ENCODE measurements at places on chromosomes 1 and 21.

GRCh38 chr1:152743371-152744145, 14.3 kb upstream of the KPRP start:
- no peak for DNase-seq

DNA sequence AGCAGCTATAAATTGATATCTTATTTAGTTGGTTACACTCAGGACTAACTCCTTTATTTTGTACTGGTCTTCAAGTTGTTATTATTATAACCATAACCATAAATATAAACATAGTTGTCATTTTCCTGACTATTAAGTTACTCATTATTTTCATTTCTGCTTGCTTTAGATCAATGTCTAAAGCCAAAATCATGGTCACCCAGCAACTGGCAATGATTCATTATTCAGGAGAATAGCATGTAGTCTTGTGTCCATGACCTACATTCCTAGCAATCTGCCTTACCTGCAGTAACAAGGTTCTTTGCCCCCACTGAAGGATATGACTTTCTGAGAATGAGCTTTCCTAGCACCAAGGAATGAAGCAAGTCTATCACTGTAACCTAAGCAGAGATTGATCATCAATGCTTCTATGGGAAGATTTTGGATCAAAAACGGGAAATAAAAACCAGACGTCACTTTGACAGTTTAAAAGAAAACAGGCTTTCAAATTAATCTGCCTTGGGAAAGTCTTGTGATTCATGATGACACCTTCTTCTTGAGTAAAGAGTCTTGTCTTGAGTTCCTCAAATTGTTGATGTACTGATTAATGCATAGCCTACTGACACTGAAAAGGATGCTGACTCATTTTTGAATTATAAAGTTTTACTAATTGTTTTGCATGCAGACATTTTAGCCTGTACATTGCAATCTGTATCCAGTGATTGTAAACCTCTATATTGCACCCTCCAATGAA, 203.3 kb upstream of the IVNS1ABP start:
- peak; percentile 25 for DNase-seq

DNA sequence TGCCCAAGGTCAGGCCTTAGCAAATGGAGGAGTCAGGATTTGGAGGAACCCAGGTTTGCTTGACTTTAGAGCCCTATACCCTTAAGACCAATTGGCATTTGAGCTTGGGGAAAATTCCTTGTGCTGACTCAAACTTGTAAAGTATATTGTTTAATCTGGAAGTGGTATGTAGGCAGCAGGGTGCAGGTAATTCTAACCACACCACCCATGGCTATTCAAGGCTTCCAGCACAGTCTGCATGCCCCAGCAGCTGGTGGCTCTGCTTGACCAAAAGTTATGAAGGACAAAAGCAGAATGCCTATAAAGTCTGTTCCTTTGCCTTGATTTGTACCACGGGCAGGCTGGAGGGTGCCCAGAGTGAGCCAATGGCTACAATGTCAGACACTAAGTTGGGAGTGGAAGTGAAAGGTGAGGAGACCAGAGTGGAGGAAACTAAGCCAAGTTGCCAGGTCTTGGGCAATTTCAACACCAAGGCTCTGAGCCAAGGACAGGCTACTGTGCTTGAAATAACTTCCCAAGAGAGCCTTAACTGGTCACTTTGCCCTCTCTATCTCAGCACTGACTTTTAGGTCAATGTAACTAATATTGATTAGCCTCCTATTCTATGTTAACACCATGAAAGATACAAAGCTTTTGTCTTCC, 4.7 kb upstream of the G0S2 start:
- DNase-seq: no peak

DNA sequence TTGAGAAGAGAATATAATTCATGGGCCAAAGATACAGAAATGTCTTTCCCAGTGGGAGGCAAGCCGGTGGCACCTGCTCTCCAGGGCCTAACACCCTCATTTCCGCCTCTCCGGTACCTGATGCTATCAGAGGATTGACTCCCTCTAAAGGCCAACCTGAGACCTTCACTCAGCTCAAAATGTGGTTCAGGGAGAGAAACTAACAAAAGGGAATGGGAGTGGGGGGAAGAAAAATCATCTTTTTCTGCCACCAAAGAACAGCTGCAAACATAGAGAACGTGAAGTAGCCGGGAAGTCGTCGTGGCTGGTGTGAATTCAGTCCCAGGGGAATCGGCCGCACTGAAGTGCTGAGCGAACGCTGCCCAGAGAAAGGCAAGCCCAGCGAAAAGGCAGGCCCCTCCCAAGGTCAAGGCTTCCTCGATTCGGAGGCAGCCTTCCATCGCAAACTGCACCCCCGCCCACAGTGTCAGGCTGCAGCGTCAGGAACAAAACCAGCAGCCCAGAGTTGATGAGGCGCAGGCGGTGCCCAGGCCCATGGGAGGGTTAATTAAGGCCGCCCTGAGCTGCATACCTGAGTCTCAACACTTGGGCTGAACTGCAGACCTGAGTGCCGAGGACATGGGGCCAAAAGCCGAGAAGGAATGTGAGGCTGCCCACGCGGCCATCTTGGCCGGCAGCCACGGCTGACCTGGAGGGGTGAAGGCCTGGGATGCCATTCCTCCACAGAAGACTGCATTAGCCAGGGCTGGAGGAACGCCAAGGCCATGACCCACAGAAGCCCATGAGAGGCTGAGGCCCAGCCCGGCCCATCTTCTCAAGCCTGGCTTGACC, 160.2 kb downstream of the PSMG1 start:
- DNase-seq: no peak

GRCh38 chr1:199202331-199202730, 563.5 kb downstream of the PTPRC start:
- DNase-seq: no peak

DNA sequence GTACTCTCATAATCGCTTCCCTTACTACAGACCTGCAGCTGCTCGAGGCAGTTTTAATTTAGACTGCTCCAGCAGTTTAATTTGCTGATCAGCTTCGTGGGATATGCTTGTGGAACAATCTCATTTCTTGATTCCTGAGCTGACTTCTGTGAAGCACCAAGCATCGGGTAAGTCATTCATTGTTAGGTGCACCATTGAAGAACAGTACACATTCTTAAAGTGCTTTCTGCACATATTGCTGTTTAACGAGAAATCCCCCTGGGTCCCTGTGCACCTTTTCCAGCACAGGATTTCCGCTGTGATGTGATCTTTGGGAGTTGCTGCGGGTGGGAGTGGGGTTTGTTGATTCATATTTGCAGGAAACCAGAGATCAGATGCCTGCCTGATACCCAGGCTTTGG, 9.1 kb downstream of the GALNT2 start:
- DNase-seq: no peak

- DNase-seq: no peak
Measured at GRCh38 chr1:110245876-110246620, 35.9 kb downstream of the KCNC4 start.

DNA sequence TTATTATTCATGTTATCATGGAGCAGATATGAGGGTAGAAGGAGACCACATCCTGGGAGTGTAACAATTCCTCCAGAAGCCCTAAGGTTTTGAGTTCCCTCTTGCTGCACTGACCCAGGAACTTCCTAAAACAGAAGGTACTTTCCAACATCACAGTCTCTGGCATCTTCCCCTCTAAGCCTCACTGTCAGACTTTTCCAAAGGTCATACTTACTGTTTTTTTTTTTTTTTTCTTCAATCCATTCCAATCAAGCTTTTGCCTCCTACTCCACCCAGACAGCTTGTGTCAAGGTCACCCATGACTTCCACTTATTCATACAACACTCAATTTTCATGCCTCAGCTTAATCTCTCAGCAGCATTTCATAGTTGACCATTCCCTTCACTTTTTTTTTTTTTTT, 18.4 kb upstream of the UQCRHL start:
- DNase-seq: no peak

GRCh38 chr1:99782397-99782796, 16.0 kb upstream of the FRRS1 start:
- no peak for DNase-seq

- no peak for DNase-seq
Measured at GRCh38 chr1:33319949-33320618, 814 bp downstream of the A3GALT2 start.

- no peak for DNase-seq
Measured at GRCh38 chr1:43518935-43519686, 11.6 kb upstream of the PTPRF start.

GRCh38 chr1:111769517-111770146, 13.9 kb downstream of the DDX20 start:
- DNase-seq: peak; percentile 51

GRCh38 chr1:179786815-179787685, 44.0 kb downstream of the FAM163A start:
- no peak for DNase-seq

GRCh38 chr1:54017979-54018378, at the start of gene LDLRAD1:
TSS of gene LDLRAD1 (minus strand) at chr1:54018186. CDS start at chr1:54018112, 74 bp downstream.
- DNase-seq: no peak

DNA sequence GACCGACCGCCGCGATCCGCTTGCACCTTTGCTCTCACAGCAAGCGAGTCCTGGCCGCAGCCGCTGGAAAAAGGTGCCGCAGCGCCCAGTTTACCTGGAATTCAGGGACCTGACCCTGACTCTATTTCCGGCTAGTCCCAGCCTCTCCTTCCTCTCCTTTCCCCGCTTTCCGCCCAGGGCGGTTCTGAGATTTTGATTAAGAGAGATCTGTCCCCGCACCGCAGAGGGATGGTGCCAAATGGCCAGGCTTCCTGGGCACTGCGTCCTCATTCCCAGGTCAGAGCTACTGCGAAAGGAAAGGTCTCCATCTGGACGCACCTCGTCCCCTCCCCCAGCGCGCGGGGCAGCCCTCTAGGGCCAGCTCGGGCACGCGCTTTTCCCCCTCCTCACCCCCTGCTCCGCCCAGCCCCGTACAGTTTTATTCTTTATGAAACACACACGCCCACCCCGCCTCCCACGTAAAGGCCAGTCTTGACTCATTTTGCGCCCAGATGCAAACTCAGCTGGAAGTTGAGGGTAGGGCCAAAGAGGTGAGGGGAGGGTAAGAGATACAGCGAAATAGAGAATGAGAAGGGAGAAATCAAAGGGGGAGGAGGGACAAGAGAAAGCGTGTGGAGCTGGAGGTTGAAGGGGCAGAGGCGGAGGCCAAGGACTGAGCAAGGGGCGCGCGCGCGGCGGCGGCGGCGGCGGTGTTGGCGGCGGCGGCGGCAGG, 411.8 kb upstream of the ESRRG start:
- no peak for DNase-seq

DNA sequence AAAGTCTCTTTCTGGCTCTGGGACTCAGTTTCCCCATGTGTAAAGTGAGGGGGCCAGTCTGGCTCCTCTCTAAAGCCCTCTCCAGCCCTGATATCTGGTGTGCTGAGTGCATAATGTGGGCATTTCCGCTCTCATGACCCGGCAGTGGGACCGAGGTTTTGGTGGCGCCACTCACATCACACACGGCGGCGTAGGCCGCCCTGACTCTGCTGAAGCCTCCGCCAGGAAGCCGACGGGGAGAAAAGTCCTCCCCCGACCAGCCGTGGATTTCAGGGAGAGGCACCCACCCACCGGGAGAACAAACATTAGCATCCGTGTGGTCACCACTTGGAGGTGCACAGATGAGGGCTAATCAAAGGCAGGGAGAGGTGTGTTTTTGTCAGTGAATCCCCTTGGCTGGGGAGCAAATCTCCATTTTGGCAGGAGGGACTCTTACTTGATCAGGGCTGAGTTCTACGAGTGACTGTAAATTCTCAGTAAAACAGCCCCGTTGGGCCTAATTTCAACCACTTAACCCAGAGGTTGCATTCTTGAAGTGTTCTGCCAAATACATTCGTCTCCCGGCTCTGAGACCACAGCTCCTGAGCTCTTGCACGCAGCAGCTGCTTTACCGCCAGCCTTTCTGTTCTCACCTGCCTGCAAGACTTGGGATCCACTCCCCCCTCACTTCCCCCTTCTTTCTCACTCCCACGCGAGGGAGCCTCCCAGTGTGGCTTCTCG, 118.2 kb downstream of the FOXD2 start:
- DNase-seq: no peak

- DNase-seq: no peak
Measured at GRCh38 chr21:45886610-45887026, 95.0 kb upstream of the COL6A1 start.

- no peak for DNase-seq
Measured at GRCh38 chr21:15543473-15543872, 186.3 kb upstream of the USP25 start.

All from activated CD4-positive, alpha-beta T cell treated with anti-CD3 and anti-CD28 coated beads, Interleukin-2, Interleukin-4, amounts not matched to agents 100 ng/mL and 50 ng/mL, durations not matched to agents 16 hours and 8 hours (primary cell).